ENCODE measurements at places on chromosomes 12 and 14. TPM values are rescaled to one million over a fixed set of nuclear protein-coding genes. Genes with fewer than 3 reads are reported as not detected.

GRCh38 chr14:58107947-58108552 lies 44.0 kb downstream of the ARMH4 start:
- DNase-seq = peak; percentile 28

GRCh38 chr12:98594050-98594835 lies 757 bp downstream of the SLC25A3 start:
- DNase-seq = peak; percentile 7

- DNase-seq = peak; percentile 90
These were observed 52.0 kb upstream of the NTF3 start for GRCh38 chr12:5379749-5380496.

- DNase-seq = no peak
These were observed 77.8 kb downstream of the DIO2 start for GRCh38 chr14:80133457-80133856.

The RIMBP2 gene
- not detected for total RNA-seq

GRCh38 chr12:16369156-16369555 lies 21.7 kb downstream of the MGST1 start:
- DNase-seq = no peak

The DPPA3 gene
- total RNA-seq = not detected

The DLGAP5 gene
- total RNA-seq = 29.9 TPM

GRCh38 chr12:6277982-6278438 lies 32.5 kb upstream of the PLEKHG6 start:
- DNase-seq = no peak

The KRT85 gene
- total RNA-seq = not detected

The REM2 gene
- total RNA-seq = not detected

The PPP1R36 gene
- total RNA-seq = not detected

DNA sequence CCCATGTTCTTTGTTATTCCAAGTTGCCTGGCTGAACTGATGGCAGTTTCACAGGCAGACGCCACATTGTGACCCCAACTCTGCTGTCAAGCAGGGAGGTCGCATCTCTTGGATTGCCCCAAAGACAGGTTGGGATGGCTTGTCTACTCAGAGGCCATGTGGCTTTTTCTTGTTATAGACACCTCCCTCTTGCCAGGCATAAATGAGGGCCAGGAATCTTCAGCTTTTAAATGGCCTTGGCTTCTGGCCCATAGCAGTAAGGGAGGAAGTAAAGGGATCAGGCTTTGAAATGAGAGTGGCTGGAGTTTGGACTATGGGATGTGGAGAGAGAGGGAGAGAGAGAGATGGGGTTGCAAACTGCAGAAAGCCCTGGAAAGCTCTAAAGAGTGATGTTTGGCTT lies 215.0 kb downstream of the TBX5 start:
- DNase-seq = no peak

DNA sequence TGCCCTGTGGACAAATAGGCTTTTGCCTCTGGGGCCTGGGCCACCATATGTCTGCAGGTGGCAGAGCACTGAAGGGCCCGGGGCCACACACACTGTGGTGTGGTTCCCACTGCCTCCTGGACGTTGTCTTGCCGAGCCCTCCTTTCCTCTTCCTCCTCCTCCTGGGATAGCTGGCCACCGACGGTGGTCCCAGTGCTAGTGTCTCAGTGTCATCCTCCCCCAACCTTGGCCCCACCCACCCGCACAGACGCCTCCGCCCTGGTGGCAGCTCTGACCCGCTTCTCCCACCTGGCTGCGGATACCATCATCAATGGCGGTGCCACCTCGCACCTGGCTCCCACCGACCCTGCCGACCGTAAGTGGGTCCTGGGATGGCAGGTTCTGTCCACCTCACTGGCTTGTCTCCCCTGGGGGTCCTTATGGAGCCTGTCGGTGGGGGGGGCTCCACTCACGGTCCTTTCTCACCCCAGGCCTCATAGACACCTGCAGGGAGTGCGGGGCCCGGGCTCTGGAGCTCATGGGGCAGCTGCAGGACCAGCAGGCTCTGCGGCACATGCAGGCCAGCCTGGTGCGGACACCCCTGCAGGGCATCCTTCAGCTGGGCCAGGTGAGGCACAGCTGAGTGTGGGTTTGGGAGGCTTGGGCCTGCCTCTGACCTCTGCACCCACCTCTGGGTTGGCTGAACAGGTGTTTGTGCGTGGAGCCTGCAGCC lies 23.5 kb downstream of the HIP1R start:
- no peak for DNase-seq

GRCh38 chr12:59115526-59115925 lies 195.2 kb upstream of the LRIG3 start:
- DNase-seq = no peak

The ZNF385A gene
- 1.8 TPM for total RNA-seq

All from Caki2 (cell line).